Tibial artery (tissue), 4 donors: ENCODE measurements at places on chromosomes 11 and 22.

DNA sequence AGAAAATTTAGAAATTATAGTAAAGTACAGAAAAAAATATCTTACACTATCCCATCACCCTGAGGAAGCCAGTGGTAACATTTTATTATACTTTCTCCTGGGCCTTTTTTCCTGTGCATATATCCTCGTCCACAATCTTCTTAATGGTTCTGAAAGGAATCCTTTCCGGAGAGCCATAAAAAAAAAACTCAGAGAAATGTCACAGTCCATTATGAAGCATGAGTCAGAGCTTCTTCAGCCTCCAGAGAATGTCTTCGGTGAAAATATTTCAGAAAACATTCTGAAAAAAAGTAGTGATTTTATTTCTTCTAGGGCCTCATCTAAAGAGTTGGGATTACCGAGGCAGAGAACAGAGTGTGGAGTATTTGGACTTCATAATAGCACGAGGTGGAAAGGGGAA, 163.4 kb downstream of the INSC start:
- DNase-seq = no peak

DNA sequence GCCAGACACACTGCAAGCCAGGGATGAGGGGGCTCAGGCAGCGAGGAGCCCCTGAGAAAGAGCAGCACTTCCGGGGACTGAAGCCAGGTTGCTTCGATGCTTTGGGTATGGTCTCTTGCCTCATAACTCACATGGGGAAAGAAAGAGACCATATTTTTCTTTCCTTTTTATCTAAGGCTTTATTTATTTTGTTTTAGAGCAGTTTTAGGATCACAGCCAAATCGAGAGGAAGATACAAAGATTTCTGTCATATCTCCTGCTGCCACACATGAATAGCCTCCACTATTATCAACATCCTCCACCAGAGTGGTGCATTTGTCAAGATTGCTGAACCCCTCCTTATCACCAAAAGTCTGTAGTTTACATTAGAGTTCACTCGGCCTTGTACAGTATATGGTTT, 24.3 kb upstream of the ADSL start:
- no peak for DNase-seq

GRCh38 chr11:68960294-68961071, 20.3 kb downstream of the MRGPRD start:
- DNase-seq = no peak

- no peak for DNase-seq
Observed at GRCh38 chr11:127601578-127601977, 601.0 kb upstream of the KIRREL3 start.

GRCh38 chr22:19513823-19514222, 10.4 kb downstream of the CLDN5 start:
- no peak for DNase-seq

- DNase-seq = no peak
Observed at GRCh38 chr11:86089659-86090058, 20.8 kb upstream of the PICALM start.

- DNase-seq = no peak
Observed at GRCh38 chr22:22038178-22038880, 55.7 kb upstream of the TOP3B start.

GRCh38 chr11:4061700-4062099, 32.9 kb upstream of the RRM1 start:
- DNase-seq = no peak

DNA sequence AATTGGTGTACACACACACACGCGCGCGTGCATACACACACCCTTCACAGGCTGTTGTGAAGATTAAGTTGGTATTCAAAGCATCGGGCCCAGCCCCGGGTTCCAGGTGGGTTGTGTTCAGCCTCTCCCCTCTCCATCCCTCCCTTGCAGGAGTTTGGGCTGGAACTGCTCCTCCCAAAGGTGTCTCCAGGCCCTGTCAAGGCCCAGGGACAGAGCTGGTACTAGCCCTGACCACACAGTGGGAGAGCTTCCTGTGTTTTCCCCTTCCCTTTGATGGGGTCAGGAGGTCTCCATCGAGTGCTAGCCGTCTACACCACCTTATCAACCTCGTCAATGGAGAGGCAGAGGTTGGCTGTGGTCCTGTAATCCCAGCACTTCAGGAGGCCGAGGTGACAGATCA, 36.5 kb upstream of the CSNK1E start:
- no peak for DNase-seq

DNA sequence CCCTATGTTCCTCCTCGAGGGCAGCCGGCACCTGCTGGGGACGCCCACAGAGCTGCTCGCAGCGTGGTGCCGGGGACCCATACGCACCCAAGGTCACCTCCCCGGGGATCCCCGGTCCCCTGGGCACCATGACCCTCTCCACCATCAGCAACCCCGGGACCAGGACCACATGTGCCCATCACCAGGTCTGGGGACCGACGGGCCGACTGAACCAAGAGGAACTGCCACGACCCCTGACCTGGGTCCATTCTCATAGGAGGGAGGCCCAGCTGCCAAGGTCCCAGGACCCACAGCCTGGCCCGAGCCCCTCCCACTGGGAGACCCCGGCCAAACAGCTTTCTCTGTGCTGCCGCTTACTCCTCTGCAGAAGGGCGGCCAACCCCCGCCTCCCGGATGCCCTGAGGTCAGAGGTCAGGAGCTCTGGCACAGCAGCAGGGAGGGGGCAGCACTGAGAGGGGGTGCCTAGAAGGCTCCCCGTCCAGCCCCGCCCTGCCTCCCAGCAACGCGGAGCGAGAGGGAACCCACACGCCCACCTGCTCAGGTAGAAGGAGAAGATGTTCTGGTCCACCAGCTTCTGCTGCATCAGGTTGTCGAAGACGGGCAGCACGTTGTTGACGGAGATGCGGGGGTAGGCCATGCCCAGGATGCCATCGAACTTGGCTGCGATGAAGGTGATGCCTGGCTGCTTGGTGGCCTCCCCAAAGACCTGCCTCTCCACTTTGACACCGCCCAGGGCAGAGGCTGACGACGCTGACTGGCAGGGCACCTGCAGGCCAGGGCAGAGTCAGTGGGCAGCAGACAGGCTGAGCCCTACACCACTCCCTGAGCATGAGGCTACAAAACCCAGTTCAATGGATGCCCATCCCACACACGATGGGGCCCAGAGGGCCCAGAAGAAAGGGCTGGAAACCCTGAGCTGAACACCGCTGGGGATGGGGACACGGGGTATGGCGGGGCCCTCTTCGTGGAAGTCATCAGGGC, 6.6 kb downstream of the CTSD start:
- no peak for DNase-seq

DNA sequence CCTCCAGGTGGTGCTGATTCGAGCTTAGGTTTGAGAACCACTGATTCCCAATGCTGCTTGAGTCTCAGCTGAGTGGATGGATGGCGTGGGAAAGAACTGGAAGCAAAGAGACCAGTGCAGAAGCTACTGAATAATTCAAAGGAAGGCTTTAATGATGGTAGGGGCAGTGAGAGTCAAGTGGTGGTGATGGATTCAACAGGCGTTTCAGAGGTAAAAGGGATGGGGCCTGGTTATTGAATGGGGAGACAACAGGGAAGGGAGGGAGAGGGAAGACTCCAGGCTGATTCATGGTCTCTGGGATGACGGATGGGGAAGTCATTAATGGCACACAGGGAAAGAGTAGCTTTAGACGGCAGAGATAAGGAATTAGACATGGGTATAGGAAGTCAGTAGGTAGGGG, 104.3 kb upstream of the TBCEL start:
- DNase-seq = no peak

DNA sequence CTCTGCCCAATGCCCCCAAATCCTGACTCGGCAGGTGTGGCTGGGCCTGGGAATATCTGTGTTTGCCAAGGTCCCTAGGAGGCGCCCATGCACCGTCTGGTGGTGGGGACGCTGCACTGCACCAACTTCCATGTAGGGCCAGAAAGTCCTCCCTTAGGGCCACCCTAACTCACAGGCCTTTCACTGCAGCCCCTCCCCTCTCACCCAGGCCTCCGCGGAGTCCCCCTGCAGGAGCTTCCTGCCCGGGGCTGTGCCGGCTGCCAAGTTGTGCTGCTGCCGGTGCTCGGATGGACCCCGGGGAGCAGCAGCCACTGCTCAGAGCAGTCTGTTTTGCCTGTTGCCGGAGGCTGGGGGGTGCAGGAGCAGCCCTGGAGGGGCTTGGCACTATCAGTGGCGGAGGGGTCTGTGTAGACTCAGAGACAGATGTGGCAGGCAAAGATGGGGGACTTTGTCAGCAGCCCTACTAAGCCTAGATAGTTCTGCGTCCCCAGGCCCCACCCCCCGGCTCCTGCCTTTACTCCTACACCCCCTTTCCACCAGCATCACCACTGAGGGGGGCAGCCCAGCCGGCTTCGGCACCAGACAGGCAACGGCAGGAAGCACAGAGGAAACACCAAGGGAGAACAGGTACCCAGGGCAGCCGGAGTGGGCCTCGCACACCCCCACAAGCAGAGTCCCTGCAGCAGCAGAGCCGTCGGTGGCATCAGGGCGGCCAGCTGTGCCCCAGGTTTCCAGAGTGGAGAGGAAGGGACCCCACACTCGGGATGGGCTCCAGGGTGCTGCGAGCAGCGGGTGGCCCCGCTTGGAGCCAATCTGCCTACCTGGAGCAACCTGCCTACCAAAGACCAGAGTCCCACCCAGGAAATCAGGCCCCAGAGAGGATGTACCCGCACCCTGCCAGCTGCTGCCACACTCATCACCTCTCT, 124.3 kb downstream of the TRIM29 start:
- no peak for DNase-seq

DNA sequence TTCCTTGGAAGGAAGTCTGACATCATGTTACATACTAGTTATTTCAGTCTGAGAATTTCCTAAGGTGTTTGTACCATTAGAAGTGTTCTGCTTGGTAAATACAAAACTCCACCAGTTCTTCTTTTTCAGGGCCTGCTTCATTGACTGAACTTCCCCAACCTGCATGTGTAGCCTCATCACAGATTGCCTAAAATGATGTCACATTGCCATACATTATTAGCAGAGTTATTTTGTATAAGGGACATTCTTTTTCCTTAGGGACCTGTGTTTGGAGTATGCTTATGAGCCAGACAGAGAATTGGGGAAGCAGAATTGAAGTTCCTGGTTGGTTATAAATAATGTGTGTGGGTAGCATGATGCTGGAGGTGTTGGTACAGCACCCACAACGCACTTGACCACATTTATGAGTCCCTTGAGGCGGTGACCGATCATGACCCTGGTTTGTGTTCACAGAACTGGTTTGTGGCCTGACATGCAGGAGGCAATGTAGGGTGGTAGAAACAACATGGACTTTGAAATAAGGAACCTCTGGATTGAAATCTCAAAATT, 16.4 kb upstream of the MMP7 start:
- DNase-seq = no peak

GRCh38 chr11:66070604-66071380, 720 bp downstream of the PACS1 start:
- DNase-seq = peak; percentile 73

DNA sequence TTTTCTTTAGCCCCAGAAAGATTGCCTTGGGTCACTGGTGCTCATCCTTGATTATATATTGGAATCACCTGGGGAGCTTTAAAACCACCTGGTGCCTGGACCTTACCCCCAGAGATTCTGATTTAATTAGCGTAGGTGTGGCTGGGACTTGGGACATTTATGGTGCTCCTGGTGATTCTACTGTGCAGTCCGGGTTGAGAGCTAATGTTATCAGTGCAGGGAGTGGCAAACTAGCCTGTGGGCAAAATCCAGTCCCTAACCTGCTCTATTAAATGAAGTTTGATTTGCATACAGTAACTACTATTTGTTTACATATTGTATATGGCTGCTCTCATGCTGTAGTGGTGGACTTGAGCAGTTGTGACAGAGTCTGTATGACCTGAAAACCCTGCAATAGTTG, 134.0 kb upstream of the SORL1-AS1 start:
- no peak for DNase-seq

DNA sequence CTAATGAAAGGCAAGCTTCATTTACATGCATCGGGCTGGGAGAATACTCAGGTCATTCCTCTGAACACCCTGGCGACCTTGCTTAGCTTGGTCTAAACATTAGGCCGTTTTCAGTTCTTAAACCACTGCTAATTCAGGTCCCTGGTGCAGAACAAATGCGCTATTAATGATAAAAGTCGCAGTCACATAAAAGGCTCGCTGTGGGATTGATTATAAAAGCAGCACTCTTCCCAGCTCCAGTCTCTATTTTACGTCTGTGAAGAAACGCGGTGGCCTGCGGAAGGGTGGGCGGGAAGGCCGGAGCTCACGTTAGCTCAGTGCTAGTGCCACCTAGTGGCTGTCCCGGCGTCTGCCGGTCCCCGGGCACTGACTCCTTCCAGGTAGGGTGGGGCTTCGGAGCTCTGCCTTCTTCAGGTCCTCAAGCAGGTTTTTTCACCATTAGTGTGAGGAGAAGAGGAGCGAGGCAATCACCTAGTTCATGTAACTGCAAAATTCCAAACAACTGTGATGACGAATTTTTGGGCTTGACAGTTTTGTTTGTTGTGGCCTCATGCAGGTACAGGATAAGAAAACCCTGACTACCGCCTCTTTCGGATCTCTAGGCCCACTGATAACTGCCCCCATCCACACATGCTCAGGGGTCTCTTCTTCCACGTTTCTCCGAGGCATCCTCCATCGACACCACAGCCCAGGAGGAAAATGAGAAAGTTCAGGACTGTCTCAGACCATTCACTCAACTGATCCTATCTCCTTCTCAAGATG, 66.5 kb upstream of the CLMP start:
- peak; percentile 81 for DNase-seq

GRCh38 chr11:65084598-65085375, 765 bp downstream of the ZFPL1 start:
- DNase-seq = no peak

- DNase-seq = no peak
Observed at GRCh38 chr11:2741377-2742131, 41.8 kb upstream of the KCNQ1OT1 start.
